ENCODE measurements at places on chromosomes 1 and 21.

DNA sequence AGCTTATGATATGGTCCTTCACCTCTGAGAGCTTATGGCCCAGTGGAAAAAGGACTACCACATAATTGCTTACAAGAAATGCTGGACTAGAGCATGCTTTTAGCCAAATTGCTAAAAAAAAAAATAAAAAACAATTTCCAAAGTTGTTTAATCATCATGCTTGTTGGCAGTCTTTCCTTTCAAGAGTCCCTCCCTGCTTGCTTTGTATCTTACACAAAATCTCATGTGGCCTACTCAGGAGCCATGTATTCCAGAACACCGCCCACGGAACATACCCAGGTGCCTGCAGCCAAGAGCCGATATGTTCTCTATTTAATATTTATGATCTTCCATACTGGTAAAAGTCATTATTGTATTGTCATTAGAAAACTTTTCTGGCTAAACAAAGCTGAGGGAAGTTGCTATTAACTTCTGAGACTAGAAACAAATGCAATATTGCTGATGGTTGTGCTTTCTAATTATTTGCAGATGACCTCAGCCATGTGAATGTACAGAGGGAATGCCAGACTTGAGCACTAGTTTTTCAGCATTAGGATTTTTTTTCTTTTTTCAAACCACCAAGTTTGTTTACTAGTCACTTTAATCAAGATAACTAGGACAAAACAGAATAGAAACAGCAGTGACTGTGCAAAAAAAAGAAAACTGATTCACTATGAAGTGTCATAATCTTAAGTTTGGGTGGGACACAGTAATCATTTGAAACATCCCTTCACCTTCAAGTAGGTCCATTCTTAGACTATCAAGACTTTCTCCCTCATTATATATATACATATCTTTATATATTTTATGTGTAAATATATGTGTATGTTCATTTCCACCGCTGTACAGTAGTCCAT is 129.3 kb upstream of the GORAB start:
- peak; percentile 73 for DNase-seq

DNA sequence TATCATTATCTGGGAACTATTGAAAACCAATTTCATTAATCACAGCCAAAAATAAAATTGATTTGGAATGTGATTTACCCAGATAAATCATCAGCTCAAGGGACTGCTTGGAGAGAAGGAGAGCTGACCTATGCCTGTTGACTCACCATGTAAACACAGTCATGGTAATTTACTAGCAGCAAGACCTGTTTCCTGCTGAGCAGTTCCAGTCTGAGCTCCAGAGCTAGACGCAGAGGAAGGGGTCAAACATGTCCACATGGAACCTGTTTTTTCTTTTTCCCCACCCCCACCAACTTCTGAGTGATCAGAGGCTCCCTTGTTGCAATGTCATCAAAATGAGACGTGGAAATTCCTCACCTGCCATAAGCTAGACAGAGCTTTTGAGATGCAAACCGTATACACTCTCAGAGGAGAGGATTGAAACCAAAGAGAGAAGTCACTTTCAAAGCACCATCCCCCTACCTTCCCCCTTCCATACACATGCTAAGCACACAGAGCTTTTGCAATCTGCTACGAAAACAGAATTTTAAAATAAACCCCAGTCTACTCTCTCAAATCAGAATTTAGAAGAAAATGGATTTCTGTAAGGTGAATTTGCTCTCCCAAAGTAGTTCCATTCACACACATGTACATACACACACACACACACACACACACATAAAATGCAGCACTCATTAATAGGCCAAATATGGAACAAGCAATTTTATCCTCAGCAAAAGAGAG is 55.9 kb upstream of the PTGFRN start:
- DNase-seq, result peak; percentile 77

- peak; percentile 24 for DNase-seq
Observed at GRCh38 chr1:114610546-114611245, 29.3 kb upstream of the BCAS2 start.

GRCh38 chr1:90809093-90809492 is 92.0 kb upstream of the BARHL2 start:
- DNase-seq, result no peak

DNA sequence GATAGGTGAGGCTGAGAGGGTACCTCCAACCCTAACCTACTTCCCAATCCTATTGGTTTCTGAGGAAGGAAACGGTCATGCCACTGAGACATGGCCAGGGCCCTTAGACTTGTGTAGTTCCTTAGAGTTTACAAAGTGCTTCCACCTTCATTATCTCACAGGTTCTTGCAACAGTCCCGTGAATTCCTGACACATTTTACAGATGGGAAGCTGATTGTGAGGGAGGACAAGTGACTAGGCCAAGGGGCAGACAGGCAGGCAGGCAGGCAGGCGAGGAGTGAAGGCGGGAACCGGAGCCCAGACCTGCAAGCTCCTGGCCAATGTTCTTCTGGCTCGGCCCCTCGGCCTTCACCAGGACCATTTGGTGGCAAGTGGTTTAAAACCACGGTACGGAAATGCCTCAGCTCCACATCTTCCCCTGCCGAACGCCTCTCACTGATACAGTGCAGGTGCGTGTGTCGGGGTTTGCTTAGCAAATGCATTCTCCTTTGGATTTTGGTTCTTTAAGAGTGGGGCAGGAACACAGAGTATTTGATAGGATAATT is 45.1 kb downstream of the ZBTB18 start:
- DNase-seq, result no peak
